Suprapubic skin (tissue), 4 donors: ENCODE measurements at places on chromosomes 4 and X. TPM values are rescaled to one million over a fixed set of nuclear protein-coding genes. Genes with fewer than 3 reads are reported as not detected.

DNA sequence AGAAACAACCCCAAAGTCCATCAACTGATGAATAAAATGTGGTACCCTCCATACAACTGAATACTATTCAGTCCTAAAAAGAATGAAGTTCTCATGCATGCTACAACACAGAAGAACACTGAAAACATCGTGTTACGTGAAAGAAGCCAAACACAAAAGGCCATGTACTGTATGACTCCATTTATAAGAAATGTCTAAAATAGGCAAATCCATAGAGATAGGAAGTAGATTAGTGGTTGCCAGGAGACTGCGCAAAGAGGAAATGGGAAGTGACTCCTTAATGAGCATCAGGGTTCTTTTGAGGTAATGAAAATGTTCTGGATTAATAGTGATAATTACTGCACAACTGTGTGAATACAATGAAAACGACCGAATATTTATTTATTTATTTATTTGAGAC is 23.4 kb downstream of the FBXW7 start:
- DNase-seq: no peak

- DNase-seq: no peak
These were observed 226.0 kb upstream of the MAB21L2 start for GRCh38 chr4:150355858-150356455.

GRCh38 chrX:93985344-93986307 is 311.6 kb downstream of the FAM133A start:
- no peak for DNase-seq

GRCh38 chrX:47497271-47497888 is 14.4 kb upstream of the ZNF41 start:
- no peak for DNase-seq

DNA sequence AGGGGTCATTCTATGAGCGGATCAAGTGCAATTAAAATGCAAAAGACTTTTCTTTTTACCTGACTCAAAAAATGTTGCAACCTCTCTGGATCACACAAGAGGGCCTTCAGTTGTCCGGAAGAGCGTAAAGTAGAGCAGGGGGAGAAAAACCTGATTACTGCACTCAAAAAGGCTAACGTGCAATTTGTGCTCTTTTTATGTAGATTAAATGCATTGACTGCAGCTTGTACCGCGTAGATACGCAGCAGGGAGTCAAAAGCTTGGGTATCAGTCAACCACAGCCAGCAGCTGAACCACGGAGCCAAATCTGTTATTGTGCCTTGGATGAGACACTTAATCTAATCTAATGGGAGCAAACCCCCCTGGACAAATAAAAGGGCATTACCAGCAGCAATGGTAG is 107.3 kb upstream of the RAI2 start:
- no peak for DNase-seq

DNA sequence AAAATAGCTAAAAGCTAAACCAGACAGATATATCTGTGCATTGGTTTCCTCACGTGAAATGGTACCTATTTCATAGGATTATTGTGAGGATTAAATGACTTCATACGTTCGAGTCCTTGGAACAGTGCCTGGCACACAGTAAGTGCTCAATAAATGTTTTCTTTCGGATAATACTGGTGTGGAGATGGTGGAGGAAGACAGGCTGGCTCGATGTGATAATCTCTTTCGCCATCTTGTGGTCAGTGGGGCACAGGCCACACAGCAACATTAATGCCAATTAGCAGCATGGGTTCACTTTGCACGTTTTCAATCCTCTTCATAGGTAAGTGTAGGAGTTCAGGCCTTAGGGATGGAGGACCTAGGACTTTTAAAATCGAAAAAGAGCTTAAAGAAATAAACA is 9.3 kb downstream of the PAGE4 start:
- DNase-seq: no peak

GRCh38 chrX:153773218-153773611 is 7.6 kb upstream of the SRPK3 start:
- DNase-seq: no peak

DNA sequence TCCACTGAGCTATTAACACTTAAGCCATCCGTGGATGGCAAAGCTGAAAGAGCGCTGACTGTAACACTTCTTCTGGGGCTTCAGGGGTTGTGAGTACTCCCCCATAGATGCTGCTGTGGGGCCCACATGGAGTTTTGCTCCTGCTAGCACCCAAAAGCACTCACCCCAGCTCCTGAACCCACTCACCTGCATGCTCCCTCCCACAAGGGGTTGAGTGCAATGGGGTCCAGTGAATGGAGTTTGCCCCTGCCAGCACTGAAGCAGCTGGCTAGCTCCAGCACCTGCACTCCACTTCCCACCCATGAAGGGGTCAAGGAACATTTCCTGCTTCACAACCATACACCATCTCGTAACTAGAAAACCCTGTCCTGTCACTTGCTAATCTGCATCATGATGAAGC is 78.9 kb downstream of the IL21 start:
- DNase-seq: no peak

DNA sequence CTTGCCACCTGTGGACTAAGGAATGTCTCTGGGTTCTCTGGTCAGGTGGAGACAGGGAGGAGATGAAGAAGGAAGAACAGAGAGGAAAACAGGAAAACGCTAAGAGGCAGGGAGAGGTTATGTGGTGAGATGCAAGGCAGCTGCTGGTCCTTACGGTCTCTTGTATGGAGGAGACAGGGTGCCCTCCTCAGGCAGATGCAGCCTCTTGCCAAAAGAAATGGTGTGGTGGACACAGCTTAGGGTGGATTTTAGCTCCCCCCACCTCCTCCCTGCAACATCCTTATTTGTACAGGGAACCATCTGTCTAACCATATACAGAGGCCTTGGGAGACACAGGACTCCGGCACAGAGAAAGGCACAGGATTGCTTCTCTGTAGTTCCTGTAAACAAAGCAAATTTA is 9.7 kb downstream of the OCIAD2 start:
- no peak for DNase-seq

GRCh38 chrX:10048076-10048475 is 80.9 kb downstream of the CLDN34 start:
- no peak for DNase-seq

DNA sequence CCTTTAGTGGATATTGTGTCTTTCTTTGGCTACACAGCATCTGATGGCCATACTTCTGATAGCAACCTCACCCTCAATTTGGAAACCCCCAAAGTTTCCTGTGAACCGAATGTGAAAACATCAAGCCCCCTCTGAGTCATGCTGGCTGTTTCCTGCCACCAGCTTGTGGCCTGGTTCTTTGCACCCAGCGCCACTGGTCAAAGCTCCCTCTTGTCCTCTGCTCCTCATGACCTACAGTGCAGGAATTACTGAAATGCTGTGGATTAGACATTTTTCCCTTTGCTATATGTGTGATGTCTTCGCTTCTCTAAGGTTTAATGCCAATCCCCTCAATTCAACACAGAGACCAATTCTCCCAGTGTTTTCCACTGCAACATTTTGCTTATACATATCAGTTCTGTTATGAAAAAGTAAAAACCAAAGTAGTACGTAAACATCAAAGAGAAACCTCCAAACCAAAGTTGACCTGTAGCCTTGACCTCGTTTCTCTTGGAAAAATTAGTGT is 224.0 kb upstream of the TENM3 start:
- DNase-seq: no peak

- no peak for DNase-seq
These were observed 68.8 kb downstream of the MAML3 start for GRCh38 chr4:140085062-140085622.

DNA sequence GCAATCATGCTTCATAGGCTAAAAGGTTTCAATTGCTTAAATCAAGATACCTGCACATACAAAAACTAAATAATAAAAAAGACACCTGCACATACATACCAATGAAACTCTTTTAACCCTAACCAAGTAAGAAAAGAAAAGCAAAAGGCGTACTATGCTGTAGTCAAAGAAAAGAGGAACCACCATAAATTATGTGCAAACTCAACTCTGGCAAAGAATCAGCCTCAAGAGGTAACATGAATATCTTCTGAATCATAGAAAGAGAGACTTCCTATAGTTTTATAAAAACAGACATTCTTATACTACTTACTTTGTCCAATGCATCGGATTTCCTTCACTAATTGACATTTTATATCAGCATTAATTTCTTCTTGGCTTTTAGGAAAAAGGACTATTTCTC is 29.3 kb downstream of the MMGT1 start:
- no peak for DNase-seq

DNA sequence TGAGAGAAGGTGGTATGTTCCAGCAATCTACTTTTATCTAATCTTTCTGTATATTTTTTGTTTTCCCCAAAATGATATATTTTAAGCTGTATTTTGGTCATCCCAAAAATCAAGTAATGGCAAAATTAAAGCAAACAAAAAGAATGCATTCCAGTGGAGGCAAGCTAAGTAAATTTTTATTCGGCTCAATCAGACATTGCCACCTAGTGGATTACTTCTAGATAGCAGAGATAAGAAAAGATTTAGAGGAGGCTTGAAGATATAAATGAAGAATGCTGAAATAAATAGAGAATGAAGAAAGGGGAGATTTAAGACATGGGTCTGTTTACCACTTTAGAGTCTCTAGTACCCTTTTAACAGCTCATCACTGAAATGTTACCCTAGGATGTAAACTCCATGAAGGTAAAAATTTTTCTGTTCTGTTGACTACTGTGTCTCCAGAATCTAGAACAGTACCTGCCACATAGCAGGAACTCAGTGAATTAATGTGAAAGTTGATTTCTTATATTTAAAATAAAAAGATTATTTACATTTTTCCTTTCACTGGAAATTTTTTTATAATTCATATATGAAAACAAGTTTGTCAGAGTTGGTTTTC is 110.9 kb upstream of the ANK2 start:
- DNase-seq: no peak

DNA sequence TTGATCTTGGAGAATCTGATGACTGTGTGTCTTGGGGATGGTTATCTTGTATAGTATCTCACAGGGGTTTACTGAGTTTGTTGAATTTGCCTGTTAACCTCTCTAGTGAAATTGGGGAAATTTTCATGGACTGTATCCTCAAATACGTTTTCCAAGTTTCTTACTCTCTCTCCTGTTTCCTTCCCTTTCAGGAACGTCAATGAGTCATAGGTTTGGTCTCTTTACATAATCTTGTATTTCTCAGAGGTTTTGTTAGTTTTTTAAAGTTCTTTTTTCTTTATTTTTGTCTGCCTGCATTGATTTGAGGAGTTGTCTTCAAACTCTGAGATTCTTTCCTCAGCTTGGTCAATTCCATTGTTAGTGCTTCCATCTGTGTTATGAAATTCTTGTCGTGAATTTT is 227.7 kb upstream of the GPRIN3 start:
- no peak for DNase-seq

DNA sequence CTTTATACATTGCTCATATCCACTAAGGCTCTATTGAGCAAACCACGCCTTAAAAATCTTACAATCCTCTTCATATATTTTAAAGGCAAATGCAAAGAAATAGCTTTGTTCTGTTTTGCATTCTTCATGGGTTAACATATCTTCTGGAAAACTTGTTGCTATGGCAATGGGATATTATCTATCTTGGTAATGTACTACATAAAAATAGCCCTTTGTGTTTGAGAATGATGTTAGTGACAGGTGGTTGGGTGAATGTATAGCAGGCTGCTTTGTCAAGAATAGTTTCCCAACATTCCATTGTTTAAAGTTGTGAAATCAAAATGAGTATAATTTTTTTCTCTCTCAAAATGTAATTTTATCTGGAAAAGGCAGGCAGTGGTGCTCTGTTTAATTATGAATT is 16.8 kb downstream of the REPS2 start:
- DNase-seq: no peak

DNA sequence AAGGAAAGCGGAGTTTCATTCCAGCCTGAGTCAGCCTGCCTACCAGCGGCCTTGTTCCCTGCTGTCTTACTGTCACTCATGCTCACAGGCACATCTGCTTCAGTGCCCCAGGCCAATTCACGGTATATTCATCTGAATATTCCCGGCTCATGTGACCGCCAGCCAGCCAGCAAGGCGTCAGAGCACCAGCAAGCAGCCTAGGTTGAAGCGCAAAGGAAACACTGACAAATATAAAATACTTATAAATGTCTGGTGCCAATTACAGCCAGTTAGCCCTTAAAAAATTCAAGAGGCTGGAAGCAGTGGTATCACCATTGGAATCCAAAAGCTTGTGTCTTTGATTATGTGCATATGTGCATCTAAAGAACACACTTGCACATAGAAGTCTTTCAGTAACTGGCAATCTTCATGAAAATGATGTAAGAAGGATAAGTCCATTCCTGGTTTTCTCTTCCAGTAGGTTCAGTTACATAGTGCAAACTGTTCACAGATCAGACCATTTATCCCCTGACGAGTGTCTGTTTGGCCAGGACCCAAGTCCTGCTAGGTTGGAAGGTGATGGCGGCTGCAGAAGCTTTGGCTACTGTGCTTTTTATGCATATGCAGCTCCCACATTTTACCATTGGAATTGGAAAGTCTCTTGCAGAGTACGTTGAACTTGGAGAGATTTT is 61.3 kb downstream of the LUZP4 start:
- no peak for DNase-seq

DNA sequence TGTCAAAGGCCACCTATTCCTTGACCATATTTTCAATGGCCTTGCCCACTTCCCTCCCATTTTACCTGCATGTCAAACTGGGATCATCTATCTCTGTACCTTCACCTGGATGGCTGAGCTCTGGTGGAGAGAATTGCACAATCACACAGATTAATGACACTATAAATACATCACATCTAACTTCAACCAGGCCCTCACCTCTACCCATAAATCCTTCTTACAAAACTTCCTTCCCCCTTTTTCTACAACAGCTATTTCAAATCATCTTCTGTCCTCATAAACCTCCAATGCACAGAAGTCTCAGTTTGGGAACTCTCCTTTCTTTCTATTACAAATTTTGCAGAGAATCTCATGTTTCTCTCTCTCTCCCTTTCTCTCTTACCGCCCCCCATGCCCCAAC is 9.2 kb downstream of the PALLD start:
- DNase-seq: no peak

DNA sequence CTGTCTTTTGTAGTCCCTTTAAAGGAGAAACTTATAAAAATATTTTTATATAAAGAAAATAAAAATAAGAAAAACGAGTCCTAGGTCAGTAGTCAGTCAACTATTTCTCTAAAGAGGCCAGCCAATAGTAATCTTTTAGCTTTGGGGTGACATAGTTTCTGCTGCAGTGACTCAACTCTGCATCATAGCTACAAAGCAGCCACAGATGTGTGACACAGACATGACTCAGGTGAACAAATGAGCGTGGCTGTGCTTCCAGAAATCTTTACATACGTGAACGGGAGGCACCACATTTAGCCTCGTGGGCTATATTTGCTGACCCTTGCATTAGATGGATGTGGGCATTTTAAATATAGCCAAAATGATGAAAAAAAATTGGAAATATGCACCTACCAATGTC is 1862.5 kb upstream of the TENM3 start:
- DNase-seq: no peak

GRCh38 chrX:84064164-84064563 is 123.8 kb downstream of the RPS6KA6 start:
- DNase-seq: no peak

NALF2 gene
- not detected for total RNA-seq

XK gene
- total RNA-seq: 1.7 TPM

SPATA18 gene
- total RNA-seq: 25.1 TPM

UNC5C gene
- total RNA-seq: 1.2 TPM

SPACA5 gene
- not detected for total RNA-seq

BANK1 gene
- total RNA-seq: 0.81 TPM

NPNT gene
- total RNA-seq: 3.6 TPM
